ENCODE measurements at places on chromosomes 4 and X.

- DNase-seq = no peak
Measured at GRCh38 chrX:78754917-78755316, 7.4 kb downstream of the LPAR4 start.

GRCh38 chr4:1478766-1479355 is 72.6 kb upstream of the NKX1-1 start:
- DNase-seq = no peak

GRCh38 chr4:181030961-181031360 is 1212.2 kb upstream of the TENM3 start:
- no peak for DNase-seq

- DNase-seq = no peak
Measured at GRCh38 chr4:135269125-135269890, 1067.7 kb upstream of the PABPC4L start.

- no peak for DNase-seq
Measured at GRCh38 chrX:122087341-122087740, 1039.9 kb downstream of the GLUD2 start.

GRCh38 chr4:173332963-173333657 is 1.0 kb downstream of the HMGB2 start:
- DNase-seq = no peak

GRCh38 chrX:104376937-104377336 is 122.2 kb upstream of the ESX1 start:
- DNase-seq = no peak

GRCh38 chr4:168667921-168668320 is 171.1 kb downstream of the PALLD start:
- no peak for DNase-seq

DNA sequence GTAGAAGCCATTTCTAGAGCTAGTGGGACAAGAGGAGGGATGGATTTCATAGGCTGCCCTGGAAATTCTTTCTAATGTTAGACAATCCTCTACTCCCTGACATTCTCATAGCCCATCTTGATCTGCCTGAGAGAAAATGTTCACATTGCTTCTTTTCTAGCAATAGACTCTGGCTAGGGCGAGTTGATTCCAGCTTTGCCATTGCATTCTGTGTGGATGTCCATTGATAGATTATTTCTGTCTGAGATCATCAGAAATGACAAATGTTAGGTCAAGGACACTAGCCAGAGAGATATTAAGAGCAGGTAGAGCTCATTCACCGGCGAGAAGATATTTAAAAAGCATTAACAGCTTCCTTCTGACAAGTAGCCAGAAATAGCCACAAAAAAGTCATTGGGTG is 184.7 kb downstream of the LDB2 start:
- no peak for DNase-seq

- DNase-seq = no peak
Measured at GRCh38 chr4:156654410-156654809, 317.2 kb downstream of the PDGFC start.

GRCh38 chr4:109649872-109650271 is 53.4 kb downstream of the CASP6 start:
- DNase-seq = no peak

GRCh38 chr4:167216783-167217182 is 17.5 kb downstream of the SPOCK3 start:
- no peak for DNase-seq

DNA sequence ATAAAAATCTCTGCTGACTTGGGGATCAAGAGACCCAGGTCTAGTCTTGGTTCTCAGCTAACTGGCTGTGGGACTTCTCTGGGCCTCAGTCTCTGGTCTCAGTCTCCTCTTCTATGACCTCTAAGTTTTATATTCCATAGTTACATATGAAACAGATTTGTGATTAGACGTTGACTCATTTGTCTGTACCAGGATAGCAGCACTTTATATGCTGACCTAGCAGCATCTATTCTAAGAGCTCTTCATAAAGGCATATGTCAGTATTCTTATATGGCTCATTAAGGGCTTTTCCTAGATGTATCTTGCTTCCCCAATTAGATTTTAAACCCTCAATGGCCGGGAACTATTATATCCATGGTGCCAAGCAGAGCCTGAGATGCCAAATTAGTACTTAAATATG is 12.7 kb downstream of the GRPR start:
- no peak for DNase-seq

DNA sequence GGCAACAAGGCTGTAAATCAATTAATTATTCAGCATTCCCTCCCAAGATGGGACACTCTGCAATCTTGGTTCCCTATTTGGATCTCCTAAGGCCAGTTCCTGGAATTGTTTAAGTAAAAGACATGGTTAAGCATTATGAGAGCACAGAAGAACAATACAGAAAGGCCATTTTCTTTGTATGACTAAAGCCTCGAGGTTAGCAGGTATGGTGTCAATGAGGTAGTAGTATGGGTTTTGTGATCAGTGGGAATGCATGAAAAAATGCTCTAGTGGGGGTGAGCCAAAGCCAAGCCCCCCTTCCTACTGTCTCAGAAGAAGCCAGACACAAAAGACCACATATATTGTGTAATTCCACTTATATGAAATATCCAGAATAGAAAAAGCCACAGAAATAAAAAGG is 61.7 kb upstream of the S100G start:
- no peak for DNase-seq

- DNase-seq = no peak
Measured at GRCh38 chr4:98939438-98939837, 10.5 kb upstream of the EIF4E start.

DNA sequence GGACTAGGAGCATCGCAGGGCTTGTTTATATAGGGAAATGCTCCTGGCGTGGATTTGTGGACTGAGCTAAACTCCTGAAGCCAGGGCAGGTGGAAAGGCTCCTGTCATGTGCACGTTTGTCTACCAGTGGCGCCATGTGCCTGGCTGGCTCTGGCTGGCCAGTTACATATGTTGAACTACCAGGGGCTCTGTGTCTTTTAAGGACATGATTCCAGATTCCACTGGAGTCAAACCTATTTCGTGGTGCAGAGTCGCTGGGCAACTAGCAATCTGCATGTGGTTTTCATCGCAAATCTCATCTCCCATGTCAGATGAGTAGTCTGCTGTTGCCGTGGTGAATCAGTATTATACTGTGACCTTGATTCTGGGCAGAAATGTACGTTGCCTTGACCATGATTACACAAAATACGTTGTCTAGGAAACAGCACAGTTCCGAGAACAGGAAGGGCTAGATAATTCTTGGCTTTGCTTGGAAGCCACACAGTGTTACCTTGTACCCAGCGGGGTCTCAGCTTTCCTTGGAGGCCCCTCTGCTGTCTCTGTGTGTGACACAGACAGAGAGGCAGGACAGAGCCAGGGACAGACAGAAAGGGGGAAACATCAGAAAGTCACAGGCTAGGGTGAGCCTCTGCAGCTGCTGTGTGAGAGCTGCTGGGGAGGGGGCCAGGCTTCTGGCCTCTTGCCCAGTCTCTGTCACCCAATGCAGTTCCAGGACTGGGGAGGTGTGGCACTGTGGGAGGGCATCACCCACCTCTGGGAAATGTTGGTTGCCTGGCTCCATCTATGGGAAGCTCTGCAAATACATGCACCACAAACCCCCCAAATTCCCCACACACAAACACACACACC is 19.2 kb downstream of the PNMA6E start:
- no peak for DNase-seq

DNA sequence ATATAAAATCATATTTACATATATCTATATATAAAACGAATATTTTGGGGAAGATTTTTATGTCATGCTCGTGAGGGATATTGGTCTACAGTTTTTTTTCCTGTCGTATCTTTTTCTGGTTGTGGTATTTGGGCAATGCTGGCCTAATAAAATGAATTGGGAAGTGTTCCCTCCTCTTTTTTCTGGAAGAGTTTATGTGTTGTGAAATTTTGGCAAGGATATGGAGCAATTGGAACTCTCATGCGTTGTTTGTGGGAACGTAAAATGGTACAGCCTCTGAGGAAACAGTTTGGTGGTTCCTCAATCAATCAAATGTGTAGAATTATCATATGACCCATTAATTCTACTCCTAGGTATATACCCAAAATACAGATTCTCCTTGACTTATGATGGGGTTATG is 69.8 kb downstream of the ZNF182 start:
- DNase-seq = no peak

DNA sequence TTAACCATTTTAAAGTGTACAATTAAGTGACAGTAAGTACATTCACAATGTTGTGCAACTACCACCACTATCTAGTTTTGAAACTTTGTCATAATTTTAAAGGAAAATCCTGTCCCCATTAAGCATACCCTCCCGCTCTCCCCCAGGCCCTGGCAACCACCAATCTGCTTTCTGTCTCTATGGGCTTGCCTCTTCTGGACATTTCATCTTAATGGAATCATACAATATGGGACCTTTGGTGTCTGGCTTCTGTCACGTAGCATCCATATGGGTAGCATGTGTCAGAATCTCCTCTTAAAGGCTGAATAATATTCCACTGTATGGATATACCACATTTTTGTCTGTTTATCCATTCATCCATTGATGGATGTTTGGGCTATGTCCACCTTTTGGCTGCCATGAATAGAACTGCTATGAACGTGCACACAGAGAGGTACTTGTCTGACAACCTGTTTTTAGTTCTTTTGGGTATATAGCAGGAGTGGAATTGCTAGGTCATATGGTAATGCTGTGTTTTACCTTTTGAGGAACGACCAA is 61.5 kb downstream of the ELF4 start:
- DNase-seq = no peak

DNA sequence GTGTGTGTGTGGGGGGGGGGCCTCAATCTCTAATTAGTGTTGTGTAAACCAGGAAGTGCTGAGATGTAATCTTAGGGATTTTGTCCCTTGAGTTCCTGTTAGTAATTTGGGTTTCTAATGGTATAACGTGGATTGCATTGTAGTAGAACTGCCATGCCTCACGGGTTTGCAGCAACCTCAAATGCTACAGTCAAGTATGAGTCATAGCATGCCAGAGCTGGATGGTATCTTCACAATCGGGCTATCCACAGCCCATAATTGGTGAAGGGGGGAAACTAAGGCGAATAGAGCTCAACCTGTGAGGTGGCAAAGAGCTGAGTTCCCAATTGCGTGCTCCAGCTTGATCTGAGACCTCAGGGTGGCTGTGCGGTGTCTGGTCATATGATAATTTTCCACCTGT is 2.2 kb upstream of the FMR1NB start:
- no peak for DNase-seq

GRCh38 chrX:47579537-47579936 is 2.7 kb upstream of the TIMP1 start:
- DNase-seq = no peak

GRCh38 chr4:179472164-179472563 is 2029.9 kb upstream of the AGA start:
- DNase-seq = no peak

DNA sequence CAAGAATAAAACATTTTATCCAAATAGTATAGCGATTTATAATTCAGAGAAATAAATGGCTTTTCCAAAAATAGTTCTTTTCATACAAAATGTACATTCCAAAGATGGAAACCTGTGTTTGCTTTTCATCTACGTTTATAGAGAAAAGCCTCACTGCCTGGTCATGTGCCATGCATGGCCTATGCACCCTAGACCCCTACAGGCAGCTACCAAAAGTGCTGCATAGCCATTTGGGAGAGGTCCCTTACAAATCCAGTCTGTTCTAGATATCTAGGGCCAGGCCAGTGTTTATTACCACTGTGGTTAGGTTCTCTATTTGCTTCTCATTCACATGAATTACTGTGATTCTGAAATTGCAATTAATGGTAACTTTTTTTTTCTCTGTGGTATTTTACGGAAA is 17.2 kb downstream of the HMGB2 start:
- no peak for DNase-seq

DNA sequence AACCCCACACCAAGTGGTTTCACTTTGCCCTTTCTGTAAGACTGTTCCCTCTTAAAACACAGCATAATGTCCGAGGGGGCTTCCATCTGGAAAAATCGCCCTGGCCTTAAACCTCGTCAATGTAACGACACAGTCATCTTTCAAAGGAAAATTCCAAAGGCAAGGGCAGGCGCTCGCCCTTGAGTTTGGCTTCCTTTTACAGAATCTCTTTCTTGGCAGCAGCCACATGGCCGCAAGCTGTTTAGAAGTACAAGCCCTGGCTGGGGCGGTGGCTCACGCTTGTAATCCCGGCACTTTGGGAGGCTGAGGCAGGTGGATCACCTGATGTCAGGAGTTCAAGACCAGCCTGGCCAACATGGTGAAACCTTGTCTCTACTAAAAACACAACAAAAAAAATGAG is 27.1 kb upstream of the GRPEL1 start:
- no peak for DNase-seq

- no peak for DNase-seq
Measured at GRCh38 chrX:66914080-66914479, 275.2 kb upstream of the EDA2R start.

DNA sequence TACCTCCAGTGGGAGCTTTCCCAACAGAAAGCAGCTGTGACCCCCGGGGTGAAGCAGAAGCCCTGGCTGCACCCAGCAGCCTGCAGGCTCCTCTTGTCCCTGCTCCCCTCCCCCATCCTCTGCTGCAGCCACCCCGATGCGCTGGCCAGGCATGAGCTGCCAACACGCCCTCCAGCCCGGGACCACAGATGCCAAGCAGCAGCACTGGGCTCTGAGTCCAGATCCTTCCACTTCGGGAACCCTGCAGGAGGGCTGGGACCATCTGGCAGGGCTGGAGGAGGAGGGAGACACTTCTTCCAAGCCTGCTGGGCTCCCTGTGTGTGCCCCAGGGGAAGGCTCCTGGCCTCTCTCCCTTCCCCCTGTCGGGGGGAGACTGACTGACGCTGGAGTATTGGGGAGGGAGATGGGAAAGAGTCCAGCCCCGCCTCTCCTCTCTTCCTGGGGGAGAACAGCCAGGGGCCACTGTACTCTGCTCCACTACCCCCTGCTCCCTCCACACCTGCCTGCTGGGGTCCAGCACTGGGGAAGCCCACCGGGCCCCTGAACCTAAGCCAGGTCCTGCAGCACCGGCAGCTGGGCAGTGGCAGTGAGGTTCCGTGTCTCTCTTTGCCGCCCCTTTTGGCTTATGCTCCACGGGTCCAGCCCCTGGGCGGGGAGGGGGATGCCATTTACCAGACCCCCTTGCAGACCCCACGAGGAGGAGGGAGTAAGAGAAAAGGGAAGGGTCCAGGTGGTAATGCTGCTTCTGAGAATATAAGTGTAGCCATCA is 55.7 kb downstream of the PPP2R2C start:
- DNase-seq = no peak

GRCh38 chr4:83862471-83862870 is 326.6 kb downstream of the GPAT3 start:
- no peak for DNase-seq

DNA sequence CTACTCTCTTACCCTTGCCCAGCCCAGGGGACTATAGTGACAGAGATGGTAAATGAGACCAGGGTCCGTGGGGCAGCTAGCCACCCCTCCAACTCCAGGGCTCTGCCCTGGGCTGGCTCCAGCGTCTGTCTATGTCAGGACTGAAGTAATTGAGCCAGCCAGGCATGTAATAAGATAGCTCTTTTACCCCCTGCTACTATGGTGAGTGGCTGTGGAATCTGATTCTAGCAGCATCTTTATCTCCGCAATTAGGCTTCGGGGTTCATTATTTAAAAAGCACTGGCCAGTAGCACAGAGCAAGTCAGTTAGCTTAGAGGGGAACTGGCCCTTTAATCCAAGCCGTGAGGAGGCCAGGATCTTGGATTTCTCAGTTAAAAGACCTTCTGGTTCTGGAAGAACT is 123.3 kb upstream of the RAI2 start:
- no peak for DNase-seq

Measured in activated CD4-positive, CD25-positive, alpha-beta regulatory T cell treated with anti-CD3 and anti-CD28 coated beads, Interleukin-2, amount 50 U/mL, for 16 hours (primary cell).